ENCODE measurements at places on chromosomes 6 and 20.

DNA sequence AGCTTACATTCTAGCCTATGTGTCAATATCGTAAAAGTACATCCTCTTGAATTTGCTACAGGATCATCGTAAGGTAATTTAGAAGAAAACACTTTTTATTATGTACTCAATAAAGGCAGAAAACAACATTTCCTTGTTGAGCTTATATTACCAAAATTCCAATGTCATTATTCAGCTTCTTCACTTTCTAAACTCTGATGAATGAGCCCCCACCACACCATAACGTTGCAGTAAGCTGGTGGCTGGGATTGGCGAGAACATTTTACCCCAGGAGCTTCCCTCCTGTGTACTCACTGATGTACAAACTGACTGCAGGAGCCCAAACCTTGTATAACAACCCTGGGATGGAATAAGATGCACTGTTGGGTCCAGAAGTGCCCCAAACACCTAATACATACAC, 238.1 kb upstream of the MARCKS start:
- DNase-seq, result no peak

- no peak for DNase-seq
These were observed 778.4 kb upstream of the GJE1 start for GRCh38 chr6:141354191-141354955.

GRCh38 chr6:165807249-165807960, 144.4 kb upstream of the PDE10A start:
- no peak for DNase-seq

- DNase-seq, result no peak
These were observed 45.4 kb downstream of the RPF2 start for GRCh38 chr6:111027219-111027618.

DNA sequence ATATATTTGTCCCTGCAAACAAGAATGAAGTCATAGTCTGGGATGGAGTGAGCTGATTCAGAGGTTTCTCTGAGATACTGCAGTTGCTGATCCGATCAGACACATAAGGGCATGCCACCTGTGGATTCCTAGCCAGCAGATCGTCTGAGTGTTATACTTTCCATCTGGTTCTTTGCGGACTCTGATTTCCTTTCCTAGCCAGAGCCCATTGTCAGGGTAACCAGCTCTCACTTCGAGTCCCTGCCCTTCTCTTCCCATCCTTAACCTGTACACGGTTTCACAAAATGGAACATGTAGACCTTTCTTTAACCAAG, 100.9 kb downstream of the TMEM200A start:
- DNase-seq, result no peak

GRCh38 chr6:113597231-113597583, 259.9 kb upstream of the MARCKS start:
- peak; percentile 14 for DNase-seq

GRCh38 chr6:33934731-33935270, 131.0 kb upstream of the MLN start:
- DNase-seq, result no peak

- DNase-seq, result peak; percentile 39
These were observed 90.0 kb downstream of the PRND start for GRCh38 chr20:4811661-4812181.

- DNase-seq, result no peak
These were observed 787 bp downstream of the JPH2 start for GRCh38 chr20:44186201-44186600.

DNA sequence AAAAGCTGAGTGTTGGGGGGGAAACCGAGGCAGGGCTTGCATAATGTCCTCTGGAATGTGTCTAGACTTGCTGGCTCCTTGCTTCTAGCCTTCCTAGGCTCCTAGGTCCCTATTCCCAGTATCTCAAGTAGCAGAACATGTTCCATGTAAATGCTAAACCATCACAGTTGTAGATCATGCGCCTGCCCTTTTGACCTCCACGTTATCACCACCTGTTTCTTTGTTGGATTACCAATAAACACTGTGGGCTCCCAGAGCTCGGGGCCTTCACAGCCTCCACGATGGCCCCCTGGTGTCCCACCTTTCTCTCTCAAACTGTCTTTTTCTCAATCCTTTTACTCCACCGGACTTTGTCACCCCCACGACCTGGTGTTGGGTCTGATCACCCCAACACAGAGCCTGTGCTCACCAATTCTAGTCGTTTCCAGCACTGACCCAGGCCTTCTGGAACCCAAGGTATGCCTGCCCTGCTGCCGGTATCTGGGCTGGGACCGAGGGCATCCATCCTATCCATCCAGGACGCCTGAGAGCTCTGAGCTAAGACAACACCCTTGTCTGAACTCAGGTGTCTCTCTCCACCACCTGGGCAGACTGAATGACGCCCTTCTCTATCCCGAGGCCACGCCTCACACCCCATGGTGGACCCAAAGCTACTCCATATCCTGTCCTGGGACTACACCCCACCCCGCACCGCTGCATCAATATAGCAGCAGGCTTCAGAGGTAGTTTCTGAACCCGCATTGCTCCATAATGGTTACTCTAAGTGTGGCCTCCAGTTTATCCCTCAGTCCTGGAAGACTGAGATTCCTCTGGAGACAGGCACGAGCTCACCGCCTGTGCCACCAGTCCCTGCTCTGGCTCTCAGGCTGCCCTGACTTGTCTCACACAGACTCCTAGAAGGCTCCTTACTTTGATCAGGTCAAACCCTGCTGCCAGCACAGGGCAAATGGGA, 9.3 kb upstream of the PRR18 start:
- DNase-seq, result no peak

DNA sequence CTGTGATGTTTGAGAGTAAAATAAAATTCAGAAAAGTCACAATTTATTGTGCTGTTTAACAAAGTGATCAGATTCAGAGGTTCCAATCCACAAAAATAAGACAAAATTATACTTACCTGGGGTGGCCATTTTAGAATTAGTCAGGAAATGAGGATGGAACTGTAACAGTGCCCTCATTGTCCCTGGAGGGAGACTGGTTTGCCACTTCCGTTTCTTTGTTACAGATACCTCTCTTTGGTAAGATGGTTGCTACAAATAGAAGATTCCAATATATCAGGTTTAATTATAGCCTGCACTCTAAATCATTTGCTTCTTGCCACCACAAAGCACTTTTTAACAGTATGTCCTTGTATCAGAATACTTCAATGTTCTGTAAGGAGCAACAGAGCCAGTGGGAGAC, 95.6 kb downstream of the CTNNBL1 start:
- DNase-seq, result no peak

DNA sequence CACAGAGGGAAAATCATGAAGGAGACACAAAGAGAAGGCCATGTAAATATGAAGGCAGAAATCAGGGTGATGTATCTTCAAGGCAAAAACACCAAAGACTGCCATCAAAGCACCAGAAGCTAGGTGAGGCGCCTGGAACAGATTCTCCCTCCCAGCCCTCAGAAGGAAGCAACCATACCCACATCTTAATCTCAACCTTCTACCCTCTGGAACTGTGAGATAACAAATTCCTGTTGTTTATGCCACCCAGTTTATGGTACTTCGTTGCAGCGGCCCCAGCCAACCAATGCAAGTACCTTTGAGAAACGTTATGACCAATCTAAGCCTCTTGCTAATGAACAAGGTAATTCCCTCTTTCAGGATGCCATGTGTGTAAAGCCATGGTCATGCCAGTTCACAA, 66.2 kb upstream of the STXBP5 start:
- no peak for DNase-seq
